ENCODE measurements at places on chromosomes 16 and 17.

DNA sequence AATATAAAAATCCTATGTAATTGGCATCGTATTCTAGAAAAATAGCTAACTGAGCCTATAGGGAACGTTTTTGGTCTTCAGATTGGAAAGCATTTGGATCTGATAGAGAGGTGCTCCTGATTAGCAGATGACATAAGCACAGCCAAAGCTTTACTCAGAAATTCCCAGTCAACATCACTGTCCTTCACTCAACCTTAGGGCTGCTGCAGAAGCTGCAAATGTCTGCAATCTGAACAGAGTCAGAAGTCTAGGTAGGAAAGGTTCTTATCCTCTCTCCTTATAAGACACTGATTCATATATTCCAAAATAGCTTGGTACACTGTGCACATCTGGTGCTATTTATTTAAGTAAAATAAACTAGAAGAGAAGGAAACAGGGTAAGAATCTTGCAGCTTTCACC, 19.2 kb downstream of the STRADA start:
- DNase-seq, result no peak

DNA sequence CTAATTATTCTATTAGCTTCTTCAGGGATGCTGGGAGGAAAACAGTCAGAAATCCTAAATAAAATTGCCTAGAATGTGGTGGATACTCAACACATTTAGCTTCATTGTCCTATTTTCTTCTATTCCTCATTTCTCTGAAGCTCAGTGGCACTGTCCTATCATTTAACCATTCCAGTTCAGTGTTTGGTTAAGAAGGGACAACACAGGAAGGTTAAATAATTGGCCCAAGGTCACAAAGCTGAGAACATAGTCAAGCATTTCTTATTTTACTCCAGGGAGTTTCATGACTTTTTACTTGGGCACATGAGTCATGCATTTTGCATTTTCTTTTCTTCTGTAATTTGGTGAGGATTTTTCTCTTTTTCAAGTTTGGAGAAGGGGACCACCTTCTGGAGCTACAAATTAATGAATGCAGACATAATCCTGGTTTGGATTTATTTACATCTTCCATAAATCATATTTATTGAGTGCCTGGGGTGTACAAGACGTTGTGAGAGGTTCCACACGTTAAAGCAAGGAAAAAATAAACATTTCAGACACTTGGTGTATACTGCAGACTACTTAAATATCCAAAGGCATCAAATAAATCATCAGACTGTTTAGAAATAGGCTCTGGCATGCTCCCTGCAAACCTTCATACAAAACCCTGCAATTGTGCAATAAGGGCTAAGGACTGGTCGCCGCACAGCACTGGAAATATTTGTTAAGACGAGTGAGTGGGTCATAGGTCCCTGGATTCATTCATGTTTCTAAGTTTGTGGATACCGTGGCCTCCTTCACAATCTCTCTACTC, 263.9 kb downstream of the MAF start:
- no peak for DNase-seq

DNA sequence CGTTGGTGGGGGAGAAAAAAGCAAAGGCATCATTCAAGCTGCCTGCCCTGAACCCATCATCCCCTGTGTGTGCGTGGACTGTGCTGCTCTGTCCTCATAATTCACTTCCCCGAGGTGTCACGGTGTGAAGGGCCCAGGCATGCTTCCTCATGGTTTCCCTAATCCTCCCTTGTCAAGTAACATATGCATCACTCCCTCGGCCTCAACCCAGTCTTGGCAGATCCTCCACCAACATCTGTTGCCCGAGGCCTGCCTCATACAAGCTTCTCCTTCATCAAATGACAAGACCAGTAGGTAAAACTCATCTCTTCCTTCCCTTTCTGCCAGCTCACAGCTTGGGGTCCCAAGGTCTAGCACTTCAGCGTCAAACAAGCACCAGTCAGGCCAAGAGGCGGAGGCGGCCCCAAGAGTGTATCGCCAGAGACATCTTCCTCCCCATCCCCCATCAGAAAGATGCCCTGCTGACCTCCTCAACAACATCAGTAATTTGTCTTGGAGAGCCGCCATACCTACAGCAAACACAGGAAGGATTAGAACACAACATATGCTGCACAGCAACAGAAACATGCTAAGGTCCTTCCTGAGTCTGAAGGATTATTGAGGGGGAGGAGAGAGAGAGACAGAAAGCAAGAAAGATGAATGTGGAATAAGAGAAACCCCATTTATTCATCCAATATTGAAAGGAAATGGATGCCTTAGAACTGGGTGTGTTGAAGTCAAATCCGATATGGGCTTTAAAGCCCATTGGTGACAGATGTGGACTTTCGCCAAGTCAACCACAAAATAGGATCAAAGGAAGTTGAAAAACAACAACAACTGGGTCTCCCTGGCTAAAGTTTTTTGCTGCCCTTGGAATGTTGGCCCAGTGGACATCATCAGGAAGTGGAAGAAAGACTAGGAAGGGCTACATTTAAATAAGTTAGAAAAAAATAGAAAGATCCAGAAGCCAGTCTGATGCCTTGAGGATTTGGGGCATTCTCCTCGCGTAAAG, 38.4 kb downstream of the SOX9 start:
- no peak for DNase-seq

GRCh38 chr16:68644296-68644695, 814 bp upstream of the CDH3 start:
- DNase-seq, result no peak

- no peak for DNase-seq
Measured at GRCh38 chr17:75738218-75738802, 17.1 kb downstream of the ITGB4 start.

DNA sequence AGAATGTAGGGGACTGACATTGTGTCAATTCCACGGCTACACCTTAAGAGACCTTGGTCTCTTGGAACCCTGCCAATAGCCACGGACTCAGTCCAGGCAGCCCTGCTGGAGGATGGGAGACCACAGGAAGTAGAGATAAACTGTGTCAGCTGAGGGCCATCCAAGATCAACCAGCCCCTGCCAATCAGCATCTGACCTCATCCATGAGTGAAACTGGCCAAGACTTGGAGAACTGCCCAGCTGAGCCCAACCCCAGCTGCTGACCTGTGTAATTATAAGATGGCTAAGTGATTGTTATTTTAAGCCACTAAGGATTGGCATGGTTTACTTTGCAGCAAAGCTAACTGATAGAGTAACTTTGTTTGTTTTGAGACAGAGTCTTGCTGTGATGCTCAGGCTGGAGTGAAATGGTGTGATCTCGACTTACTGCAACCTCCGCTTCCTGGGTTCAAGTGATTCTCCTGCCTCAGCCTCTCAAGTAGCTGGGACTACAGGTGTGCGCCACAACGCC, 13.3 kb upstream of the YWHAE start:
- no peak for DNase-seq

DNA sequence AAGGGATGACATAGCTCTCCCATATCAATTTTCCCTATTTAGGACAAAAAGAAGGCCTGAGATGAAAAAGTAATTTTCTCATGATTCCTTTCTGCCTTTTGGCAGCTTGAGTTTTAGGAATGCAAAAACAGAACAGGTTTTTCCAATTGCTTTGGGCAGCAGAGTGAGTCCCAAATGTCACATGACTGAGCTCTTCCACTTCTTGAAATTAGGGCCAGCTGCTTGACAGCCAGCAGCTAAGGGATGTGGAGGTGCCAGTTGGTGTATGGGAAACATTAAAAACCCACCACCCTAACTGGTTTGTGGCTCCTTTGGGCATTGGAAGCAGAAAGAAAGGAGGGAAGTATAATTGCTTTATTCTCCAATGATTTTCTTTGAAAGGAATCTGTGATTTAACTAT, 133.8 kb upstream of the FAM20A start:
- DNase-seq, result no peak

GRCh38 chr16:47567321-47567720, 106.2 kb downstream of the PHKB start:
- DNase-seq, result no peak
